ENCODE measurements at places on chromosomes 6 and 20.

- no peak for DNase-seq
Measured at GRCh38 chr20:53712212-53712977, 118.8 kb upstream of the ZNF217 start.

GRCh38 chr6:117616391-117617209 is 14.3 kb upstream of the GOPC start:
- peak; percentile 11 for DNase-seq

- no peak for DNase-seq
Measured at GRCh38 chr20:48352042-48352441, 475.8 kb downstream of the PREX1 start.

DNA sequence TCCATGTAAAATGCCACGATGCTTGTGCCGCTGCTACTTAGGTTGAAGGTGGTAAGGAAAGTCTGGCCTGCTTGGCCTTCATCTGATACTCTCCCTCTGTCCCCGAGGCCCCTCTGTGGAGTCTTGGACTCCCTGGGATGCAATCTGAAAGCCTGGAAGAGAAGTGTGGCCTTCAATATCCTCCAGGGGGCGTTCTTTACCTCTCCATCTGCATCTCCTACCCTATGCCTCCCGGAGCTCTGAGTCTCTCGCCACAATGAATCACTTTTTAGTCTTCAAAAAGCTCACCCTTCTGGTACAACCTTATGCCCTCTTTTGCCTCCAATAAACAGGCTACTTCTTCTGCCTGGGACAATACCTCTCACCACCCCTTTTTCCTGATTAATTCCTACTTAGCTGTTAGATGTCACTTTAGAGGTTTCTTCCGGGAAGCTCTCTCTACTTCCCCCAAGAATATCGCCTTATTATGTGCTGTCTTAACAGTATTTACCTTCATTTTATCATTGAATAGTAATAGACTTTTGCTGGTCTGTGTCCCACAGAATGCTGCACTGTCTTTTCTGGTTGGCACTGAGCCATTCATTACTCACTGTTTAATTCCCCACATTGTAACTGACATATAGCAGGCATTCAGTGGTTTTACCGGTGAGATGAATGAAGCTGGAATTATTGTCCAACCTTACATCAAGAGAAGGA is 13.9 kb upstream of the ATG5 start:
- DNase-seq, result peak; percentile 38

GRCh38 chr6:45710304-45710821 is 305.3 kb downstream of the CLIC5 start:
- no peak for DNase-seq

Data from CD8-positive, alpha-beta T cell (primary cell).